ENCODE measurements at places on chromosomes 2 and 18.

DNA sequence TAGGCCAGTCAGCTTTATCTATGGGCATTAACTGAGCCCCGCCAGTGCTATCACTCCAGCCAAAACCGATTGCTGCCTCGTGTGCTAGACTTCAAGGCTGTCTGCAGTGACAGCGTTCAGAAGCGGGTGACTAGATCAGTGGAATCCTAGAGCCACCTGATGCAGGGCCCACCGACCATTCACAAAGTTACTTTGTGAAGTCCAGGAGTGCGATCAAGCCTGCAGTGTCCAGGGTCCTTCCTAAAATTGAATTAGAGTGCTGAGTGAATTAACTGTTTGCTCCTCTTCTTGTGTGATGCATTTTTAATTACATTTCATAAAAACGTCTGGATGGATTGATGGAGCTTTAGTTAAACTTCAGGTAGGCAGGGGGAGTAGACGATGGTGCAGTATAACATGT lies 13.9 kb downstream of the PCARE start:
- DNase-seq, result no peak

- no peak for DNase-seq
Measured at GRCh38 chr18:9869715-9870430, 15.9 kb upstream of the TXNDC2 start.

DNA sequence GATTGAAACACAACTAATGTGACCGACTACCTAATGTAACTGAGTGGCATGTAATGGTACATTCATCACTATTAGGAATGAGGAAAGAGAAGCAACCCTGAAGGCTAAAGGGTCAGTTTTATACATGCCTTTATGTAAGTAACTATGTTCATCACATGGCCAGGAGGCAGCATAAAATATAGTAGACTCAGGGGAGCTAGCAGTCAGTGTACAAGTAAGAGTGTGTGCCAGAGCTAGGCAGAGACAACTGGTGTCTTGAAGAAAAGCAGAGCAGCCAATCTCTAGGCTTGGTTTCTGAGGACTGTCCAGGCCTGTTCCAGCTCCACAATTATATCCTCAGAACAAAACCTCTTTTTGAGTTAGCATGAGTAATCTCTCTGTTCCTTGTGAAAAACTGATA lies 18.1 kb downstream of the SMAD2 start:
- DNase-seq, result no peak

GRCh38 chr2:24334245-24334633 lies 26.1 kb downstream of the ITSN2 start:
- no peak for DNase-seq

DNA sequence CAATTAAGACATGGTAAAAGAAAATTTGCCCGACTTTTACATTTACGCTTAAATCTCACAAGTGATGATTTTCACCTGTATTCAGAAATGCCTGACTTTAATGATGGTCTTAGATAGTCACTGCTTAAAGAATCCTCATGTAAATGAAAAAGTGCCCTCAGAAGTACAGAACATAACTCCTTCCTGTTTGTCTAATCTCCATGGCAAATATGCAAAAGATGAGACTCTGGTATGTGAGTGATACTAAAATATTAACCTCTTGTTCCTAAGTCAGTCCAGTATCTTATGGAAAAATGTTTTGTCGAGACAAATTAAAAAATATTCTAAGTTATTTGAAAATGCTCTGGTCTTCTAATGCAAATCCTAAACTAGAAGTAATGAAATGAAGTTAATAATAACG lies 29.2 kb downstream of the KCTD1 start:
- DNase-seq, result no peak

DNA sequence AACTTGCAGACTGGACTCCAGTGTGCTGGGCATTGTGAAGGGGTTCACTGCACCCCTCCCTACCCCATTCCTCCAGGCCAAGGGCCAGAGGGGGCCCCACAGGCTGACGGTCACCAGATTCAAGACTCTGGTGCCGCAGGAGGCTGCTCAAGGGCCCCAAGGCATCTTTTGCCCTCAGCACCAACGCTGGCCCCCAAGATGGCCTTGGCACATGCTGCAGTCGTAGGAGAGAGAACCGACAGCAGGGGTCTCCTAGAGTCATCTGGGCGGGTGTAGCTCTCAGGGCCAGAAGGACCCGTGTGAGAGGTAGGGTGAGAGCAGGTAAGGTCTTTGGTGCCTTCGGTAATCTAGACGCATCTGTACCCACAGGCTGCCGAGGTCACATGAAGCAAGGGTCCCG lies 18.7 kb upstream of the ODC1 start:
- no peak for DNase-seq

DNA sequence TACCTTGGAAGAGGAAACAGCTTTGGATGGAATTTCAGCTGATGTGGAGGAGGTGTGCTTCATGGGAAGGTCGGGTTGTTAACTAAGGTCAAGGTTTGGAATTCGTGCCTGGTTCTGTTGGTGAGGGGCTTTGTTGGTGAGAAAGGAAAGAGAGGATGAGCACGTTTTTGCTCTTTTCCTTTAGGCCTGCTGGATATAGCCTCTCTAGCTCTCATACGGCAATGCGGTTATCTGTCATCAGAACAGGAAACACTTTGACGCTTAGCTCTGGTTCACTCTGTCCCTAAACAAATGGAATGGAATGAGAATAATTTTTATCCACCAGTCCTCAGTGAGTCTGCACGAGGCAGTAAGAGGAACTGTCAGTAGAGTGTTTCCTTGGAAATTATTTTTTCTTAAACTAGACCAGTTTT lies 169.7 kb upstream of the NOSTRIN start:
- DNase-seq, result no peak

DNA sequence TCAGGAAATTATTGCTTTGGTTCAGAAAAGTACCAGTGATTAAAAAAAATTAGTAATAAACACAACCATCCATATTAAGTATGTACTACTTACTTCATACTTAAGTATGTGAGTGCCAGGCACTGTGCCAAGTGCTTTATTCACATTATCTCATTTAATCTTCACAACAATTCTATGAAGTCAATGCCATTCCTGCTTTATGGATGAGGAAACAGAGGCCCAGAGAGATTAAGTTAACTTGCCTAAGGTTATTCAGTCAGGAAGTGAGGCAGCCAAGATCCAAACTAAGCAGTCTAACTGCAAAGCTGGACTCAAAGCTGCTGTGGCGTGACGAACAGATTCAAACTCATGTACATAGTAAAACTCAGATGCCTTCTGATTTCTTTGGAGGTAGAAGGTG lies 22.3 kb downstream of the DTNB start:
- no peak for DNase-seq

DNA sequence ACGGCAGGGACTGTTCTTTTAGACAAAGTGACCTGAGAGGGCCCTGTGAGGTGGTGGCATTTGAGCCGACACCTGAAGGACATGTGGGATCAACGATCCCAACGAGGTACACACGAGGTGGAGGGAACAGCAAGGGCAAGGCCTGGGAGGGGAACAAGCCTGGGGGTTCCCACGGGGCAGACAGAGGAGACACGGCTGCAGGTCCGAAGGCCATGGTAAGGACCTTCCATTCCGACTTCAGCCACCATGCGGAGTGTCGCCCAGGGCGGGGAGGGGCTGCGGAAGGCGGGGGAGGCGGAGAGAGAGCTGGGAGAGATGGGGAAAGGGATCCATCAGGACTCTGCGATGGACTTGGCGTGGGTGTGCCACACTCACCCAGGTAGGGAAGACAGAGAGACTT lies 151.8 kb downstream of the HDAC4 start:
- DNase-seq, result no peak
